ENCODE measurements at places on chromosomes 7 and 10.
A peak's percentile ranks its signal among the peaks of the same experiment; 100 is the strongest.

- DNase-seq: no peak
Measured at GRCh38 chr7:55778631-55779030, 83.9 kb downstream of the SEPTIN14 start.

- DNase-seq: no peak
Measured at GRCh38 chr7:122544463-122544862, 154.5 kb downstream of the RNF133 start.

- no peak for DNase-seq
Measured at GRCh38 chr10:116892907-116893685, 43.8 kb downstream of the ENO4 start.

GRCh38 chr7:25963733-25964132, 188.3 kb upstream of the NFE2L3 start:
- no peak for DNase-seq

DNA sequence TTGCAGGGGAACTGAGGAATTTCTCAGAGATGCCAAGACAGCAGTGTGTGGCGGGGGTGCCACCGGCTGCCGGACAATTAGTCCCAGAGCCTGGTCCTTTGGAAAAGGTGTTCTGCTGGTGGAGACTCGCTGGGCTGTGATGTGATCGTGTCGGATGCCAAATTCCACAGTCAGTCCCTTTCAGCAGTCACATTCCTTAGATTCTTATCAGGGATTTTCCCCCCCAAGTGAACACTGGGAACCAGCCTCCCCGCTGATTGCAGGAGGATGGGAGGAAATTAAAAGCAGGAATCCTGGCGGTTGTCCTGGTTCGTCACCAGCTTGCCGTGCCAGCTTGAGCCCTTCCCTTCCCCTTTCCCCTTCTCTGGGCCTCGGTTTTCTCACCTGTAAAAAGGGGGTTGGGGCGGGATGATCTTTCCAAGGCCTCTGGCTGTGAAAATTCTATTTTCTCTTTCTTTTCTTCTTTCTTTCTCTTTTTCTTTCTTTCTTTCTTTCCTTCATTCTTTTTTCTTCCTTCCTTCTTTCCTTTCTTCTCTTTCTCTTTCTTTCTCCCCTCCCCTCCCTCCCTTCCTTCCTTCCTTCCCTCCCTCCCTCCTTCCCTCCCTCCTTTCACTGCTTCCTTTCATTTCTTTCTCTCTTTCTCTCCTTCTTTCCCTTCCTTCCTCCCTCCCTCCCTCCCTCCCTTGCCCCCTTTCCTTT, 39.6 kb downstream of the COL26A1 start:
- peak; percentile 66 for DNase-seq

DNA sequence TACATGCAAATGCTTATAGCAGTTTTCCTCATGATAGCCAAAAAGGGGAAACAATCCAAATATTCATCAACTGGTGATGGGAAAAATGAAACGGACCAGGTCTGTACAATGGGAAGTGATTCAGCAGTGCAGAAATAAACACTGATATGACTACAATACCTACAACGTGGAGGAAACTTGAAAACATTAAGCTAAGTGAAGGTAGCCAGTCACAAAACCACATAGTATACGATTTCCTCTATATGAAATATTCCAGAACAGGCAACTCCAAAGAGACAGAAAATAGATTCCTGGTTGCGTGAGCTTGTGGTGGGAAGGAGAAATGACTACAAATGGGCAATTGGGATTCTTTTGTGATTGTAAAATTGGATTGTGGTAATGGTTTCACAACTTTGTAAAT, 263.1 kb upstream of the PITRM1 start:
- no peak for DNase-seq

GRCh38 chr10:78148961-78149612, 115.4 kb downstream of the RPS24 start:
- no peak for DNase-seq

DNA sequence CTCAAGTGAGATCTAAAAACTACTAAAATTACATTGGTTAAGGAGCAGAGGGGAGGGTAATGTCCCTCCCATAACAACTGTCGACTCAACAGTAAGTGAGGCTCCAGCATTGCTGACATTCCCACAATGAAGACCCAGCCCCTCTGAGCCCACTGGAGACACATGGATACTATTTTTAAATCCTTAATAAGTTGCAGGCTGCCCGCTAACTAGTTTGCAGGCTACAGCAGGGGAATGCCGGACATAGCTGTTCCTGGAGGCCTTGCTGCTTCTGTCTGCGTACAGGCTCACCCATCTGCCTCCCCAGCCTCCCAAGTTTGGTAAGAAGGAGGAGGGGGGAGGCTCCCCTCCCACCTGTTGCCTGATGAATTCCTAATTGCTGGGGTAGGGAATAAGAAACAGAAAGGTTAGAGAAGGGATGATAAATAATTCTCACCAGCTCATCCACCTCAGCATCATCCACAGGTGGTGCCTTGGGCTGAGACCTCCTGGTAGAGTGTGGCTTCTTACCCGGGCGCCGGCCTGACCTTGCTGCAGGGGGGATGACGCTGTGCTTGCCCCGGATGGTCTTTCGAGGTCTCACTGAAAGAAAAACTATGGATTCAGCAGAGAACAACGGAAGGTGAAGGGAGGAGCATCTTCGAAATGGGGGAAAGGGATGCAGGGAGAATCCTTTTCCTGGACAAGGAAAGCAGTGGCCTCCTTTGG, 10.1 kb downstream of the FZD9 start:
- no peak for DNase-seq

DNA sequence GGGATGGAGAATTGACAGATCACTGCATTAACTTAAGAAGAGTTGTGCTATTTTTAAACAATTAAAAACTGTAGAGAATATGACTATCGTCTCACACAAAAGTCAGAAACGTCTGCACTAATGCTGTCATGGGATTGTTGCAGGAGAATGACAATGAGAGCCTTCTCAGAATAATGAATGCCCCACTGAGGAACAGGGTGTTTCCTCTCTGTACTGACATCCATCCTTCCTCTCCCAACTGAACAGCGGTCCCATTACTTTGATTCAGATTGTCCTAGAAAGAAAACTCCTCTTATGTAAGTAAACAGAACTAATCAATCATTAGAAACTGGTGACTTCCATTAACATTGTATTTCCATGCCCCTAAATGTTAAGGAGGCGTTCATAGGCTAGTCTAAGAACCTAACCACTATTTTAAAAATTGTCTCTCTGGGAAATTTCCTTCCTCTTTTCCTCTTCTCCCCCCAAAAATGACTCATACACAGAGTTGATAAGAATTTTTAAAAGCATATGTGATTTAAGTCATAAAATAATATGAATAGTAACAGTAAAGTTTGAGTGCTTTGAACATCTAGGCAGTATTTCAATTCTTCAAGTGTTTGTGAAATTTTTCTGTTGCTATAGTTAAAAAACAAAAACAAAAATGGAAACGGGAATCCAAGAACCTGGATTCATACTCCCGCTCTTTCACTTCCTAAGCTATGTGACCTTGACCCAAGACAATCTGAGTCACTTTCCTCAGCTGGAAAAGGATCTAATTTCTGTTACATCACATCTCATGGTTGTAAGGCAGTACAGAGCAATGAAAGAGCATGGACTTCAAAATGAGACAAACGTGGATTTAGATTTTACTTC, 12.7 kb upstream of the MACC1 start:
- DNase-seq: peak; percentile 63

- DNase-seq: no peak
Measured at GRCh38 chr7:33726582-33726981, 178.8 kb upstream of the BMPER start.

GRCh38 chr10:44972874-44973306, 5.7 kb downstream of the DEPP1 start:
- DNase-seq: no peak

GRCh38 chr10:120588311-120588710, 131.3 kb downstream of the PLPP4 start:
- DNase-seq: no peak

GRCh38 chr10:98916526-98917125, 319.0 kb downstream of the HPSE2 start:
- no peak for DNase-seq

GRCh38 chr10:101611096-101611905, 23.2 kb downstream of the DPCD start:
- DNase-seq: no peak

DNA sequence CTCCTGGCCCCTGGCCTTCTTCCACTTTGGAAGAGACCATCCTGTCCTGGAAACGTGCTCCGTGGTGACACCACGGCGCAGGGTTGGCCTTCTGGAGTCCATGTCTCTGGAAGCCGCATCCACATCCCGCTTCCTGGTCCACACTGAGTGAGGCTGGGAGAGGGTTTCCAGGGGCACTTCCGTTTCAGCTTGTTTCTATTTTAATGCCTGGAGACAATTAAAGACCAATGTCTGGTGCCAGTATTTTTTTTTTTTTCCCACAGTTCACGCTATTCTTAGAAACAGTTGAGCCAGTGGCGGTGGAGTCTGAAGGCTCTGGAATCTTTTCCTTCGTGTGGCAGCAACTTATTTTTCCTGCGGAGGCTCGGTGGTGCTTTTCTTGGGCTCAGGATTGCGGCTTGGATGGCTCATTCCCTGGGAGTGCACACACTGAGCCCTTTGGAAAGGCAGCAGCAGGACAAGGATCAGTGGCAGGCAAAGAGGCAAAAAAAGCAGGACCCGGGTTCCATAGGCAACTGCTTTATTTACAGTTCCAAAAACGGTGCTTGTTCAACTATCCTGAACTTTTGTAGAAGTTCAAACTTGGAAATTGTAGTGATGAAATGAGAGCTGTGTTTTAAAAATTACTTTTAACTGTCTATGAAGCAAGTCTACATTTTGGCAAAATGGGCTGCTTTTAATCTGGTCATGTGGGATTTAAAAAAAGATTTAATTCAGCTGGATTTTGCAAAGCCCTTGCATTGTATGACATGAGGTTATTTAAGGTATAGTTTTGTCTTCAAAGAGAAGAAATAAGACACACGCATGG, 202.8 kb downstream of the BAMBI start:
- DNase-seq: no peak

DNA sequence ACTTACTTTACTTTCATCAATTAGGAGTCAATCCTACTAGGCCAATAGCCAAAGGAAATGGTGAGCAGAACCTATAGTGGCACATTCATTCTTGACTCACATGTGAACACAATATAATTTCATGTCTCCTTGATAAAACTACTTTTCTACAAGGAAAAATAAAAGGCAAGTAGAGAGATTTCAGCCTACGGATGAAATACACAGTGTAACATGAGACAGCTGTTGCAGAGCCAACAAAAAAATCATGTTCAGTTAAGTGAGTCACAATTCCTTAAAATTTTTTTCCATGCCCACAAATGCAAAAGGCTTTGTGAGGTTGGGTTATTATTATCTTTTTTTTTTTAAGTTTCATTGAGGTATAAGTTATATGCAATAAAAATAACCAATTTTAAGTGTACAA, 54.8 kb downstream of the GPR141 start:
- no peak for DNase-seq

DNA sequence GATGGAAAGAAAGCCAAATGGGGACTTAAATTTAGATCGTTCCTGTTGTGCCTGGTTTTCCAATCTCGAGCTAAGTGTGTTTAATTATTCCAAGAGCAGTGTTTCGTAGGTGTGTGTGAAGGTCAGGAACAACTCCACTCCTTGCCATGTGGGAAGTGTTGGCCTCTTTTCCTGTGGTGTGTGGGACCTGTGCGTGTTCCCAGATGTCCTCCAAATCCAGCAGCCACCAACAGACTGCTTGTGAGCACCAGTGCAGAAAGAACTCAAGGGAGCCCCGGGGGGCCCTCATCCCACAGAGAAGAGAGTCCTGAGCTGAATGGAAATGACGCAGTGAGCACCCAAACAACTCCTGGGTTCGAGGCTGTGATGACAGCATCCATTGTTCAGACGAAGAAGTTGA, 227.7 kb downstream of the TMEM178B start:
- no peak for DNase-seq

GRCh38 chr10:13808556-13809391, 222.0 kb downstream of the PRPF18 start:
- DNase-seq: no peak

- DNase-seq: no peak
Measured at GRCh38 chr10:117458571-117458970, 83.3 kb upstream of the PDZD8 start.

DNA sequence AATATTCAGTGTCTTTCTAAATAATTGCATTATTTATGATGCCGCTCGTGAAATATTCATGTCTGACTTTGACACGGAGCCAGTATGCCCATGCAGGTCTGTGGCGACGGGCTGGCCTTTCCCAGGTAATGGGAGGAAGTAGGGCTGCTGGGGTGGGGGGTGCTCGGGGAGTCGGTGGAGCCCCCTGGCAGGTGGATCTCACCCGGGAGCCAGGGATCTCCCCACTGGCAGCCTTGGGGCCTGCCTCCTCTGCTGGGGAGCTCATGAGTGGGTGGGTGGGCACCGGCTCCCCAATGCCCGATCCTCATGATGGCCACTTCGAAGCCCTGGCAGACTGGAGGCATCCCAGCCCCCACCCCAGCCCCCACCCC, 52.8 kb downstream of the PWWP2B start:
- DNase-seq: no peak

Data from BJ (cell line).